ENCODE measurements at places on chromosomes 11 and 22.

GRCh38 chr11:117830674-117831351 is 6.3 kb upstream of the FXYD2 start:
- H3K4me3 ChIP-seq = no peak overlapping the region
- H3K27me3 ChIP-seq = peaks cover 13% of the 10 kb centered on the region
- no peaks in the 10 kb centered on the region for H3K36me3 ChIP-seq
- H3K4me1 ChIP-seq = peaks cover 23% of the 10 kb centered on the region

GRCh38 chr22:35219012-35219411 is 38.3 kb upstream of the HMGXB4 start:
- H3K36me3 ChIP-seq = no peaks in the 10 kb centered on the region
- H3K4me1 ChIP-seq = no peaks in the 10 kb centered on the region
- no peak overlapping the region for H3K27ac ChIP-seq
- H3K4me3 ChIP-seq = no peak overlapping the region

GRCh38 chr22:46428602-46429324 is 93.2 kb downstream of the TRMU start:
- no peaks in the 10 kb centered on the region for H3K36me3 ChIP-seq
- H3K4me1 ChIP-seq = peaks cover 24% of the 10 kb centered on the region
- DNase-seq = no peak
- H3K4me3 ChIP-seq = no peak overlapping the region
- H3K27me3 ChIP-seq = no peaks in the 10 kb centered on the region

DNA sequence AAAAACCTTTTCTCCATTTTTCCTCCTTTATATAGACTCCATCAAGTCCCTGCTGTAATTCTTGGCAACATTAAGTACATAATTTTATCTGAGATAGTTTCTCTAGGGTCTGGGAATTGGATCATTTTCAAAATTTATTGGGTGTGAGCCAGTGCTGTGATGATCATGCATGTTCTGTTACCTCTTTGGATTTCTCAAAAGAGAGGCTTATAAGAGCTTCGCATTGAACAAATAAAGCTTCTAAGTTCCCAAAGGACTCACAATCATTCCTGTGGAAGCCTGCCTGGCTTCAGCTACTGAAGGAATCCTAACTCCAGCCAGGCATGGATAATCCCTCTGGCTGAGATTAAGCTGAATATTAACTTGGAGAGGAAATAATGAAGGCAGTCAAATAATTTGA is 208.5 kb downstream of the RAB38 start:
- H3K4me3 ChIP-seq = no peak overlapping the region
- no peaks in the 10 kb centered on the region for H3K36me3 ChIP-seq

- no peak overlapping the region for H3K4me3 ChIP-seq
- no peak for DNase-seq
- no peaks in the 10 kb centered on the region for H3K4me1 ChIP-seq
- no peaks in the 10 kb centered on the region for H3K36me3 ChIP-seq
- H3K27me3 ChIP-seq = no peaks in the 10 kb centered on the region
These were observed 3.6 kb upstream of the TSSK2 start for GRCh38 chr22:19127329-19128008.

DNA sequence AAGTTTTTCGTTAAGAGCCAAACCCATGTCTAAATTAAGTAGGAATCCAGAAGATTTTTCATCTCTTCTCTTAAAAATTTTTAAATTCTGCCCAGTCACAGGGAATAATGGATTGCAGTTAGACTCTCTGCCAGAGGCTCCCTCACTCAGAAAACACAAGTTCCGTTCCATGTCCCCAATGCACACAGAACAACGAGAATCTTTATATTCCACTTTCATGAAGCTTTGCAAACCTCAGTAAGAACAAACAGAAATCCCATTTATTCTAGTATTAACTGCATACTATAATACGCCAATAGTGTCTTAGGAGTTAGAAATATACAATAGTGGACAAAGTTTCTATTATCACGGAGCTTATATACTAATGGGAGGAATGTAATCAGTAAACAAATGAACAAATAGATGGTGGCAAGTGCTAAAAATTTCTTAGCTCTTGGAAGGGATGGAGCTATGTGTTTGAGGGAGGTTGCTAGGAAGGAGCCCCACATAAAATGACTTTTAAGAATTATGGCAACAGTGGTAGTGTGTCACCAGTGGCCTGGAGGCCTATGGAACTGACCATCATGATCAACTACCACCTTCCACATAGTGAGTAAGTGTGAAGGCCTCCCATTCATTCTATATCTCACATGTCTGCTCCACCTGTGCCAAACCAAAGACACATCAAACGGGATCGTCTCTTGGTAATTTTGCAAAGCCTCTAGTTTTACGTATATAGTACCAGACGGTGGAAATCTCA is 24.9 kb downstream of the PICALM start:
- no peaks in the 10 kb centered on the region for H3K27me3 ChIP-seq
- DNase-seq = no peak
- no peak overlapping the region for H3K4me3 ChIP-seq
- 0 out of 2 replicates have a peak, but pooled peaks cover 5% of the 10 kb centered on the region for H3K36me3 ChIP-seq
- peaks cover 46% of the 10 kb centered on the region for H3K4me1 ChIP-seq
- H3K27ac ChIP-seq = peak overlapping the region; percentile 42

DNA sequence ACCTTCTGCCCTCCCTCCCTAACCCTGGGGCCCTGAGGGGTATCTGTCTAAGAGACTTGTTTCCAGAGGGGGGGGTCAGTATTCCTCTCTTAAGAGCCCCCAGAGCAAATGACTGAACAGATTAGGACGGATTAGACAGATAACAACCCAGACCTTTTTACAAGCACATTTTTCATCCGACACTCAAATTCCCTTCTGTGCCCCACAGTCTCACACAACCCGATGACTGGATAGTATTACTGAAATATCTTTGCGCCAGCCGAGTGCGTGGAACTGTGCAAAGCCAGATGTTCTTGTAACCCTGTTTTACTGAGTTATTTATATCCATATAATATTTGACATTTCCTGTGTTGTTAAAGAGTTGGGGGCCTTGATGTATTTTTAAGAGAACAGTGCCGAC is 30.9 kb upstream of the FLI1 start:
- H3K27me3 ChIP-seq = 0 out of 2 replicates have a peak, but pooled peaks cover 7% of the 10 kb centered on the region
- no peak overlapping the region for H3K27ac ChIP-seq
- no peak for DNase-seq

DNA sequence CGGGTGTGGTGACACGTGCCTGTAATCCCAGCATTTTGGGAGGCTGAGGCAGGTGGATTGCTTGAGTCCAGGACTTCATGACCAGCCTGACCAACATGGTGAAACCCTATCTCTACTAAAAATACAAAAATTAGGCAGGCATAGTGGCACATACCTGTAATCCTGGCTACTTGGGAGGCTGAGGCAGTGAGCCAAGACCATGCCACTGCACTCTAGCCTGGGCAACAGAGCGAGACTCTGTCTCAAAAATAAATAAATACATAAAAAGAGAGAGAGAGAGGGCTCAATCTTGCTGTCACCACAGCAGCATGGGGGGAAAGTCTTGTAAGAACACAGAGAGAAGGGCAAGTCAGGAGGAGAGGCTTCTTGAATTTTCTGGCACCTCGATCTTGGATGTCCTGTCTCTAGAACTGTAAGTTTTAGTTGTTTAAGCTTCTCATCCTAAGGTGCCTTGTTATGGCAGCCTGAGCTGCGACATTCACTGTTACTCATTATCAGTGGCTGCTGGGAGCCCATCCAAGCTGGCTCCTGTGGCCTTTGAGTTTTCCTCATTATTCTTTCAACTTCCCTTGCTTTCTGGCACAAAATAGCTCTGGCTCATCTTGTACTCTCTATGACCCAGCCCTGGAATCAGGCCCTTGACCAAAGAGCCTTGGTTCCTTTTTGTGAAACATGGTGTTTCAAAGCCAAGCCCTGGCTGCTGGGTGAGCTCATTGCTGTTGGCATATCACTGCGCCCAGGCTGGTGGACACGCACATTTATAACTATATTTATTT is 8.0 kb upstream of the PSMC3 start:
- H3K27me3 ChIP-seq = no peaks in the 10 kb centered on the region
- no peak overlapping the region for H3K4me3 ChIP-seq
- H3K4me1 ChIP-seq = no peaks in the 10 kb centered on the region
- no peaks in the 10 kb centered on the region for H3K36me3 ChIP-seq
- H3K27ac ChIP-seq = no peak overlapping the region

DNA sequence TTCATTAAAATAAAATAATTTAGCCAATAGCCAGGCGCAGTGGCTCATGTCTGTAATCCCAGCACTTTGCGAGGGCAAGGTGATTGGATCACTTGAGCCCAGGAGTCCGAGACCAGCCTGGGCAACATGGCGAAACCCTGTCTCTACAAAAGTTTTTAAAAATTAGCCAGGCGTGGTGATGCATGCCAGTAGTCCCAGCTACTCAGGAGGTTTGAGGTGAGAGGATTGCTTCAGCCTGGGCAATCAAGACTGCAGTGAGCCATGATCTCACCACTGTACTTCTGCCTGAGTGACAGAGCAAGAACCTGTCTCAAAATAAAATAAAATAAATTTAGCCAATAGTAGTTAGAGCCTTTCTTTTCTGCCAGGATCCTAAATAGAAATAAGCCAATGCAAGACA is 12.2 kb downstream of the HPS5 start:
- H3K36me3 ChIP-seq = peaks cover 50% of the 10 kb centered on the region
- H3K27me3 ChIP-seq = no peaks in the 10 kb centered on the region
- no peak overlapping the region for H3K4me3 ChIP-seq

DNA sequence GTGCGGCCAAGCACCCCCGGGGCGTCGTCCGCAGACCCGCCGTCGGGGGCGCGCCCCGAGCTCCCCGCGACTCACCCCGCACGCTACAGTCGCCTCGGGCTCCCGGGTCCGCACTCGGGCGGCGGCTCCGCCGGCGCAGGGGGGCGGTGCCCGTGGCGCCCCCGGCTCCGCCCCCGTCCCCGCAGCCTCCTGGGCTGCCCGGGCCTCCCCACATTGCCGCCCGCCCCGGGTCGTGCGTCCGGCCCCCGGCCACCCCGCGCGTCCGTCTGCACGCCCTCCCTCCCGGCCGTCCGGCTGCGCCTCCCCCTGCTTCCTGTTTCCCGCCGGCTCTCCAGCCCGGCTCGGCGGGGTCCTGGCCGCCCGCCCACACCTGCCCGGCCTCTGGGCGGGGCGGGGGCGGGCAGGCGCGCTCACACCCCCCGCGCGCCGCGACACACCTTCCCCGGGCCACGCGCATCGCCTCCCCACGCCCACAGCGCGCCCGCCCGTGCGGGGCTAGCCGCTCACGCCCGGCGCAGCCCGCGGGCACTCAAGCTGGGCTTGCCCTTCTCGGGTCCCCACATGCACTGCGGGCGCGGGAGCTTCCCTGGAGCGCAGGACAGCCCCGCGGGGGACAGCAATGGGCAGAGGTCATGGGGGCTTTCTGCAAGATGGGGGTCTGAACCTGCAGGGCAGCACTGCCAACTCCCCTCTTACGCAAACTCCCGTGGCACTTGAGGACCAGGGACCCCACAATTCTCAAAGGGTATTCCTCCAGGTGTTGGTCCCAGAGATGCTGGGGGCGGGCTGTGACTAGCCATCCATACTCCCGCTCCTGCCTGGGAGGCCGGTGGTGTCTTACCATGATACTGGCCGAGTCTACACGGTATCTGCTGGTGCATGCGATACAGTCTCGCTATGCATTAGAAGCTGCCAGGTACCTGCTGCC is at the start of gene CARD10:
Gene CARD10 (minus strand): TSS at position 148 of the 928 bp plus-strand sequence. CDS start 215 bp downstream, outside the sequence.
- peak within 1 kb of the TSS; percentile 76 for H3K4me3 ChIP-seq
- H3K27ac ChIP-seq = no peak within 1 kb of the TSS
- 0 out of 2 replicates have a peak, but pooled peaks cover 10% of the 10 kb centered on the region for H3K36me3 ChIP-seq
- no peak for DNase-seq
- peaks cover 19% of the 10 kb centered on the region for H3K4me1 ChIP-seq

DNA sequence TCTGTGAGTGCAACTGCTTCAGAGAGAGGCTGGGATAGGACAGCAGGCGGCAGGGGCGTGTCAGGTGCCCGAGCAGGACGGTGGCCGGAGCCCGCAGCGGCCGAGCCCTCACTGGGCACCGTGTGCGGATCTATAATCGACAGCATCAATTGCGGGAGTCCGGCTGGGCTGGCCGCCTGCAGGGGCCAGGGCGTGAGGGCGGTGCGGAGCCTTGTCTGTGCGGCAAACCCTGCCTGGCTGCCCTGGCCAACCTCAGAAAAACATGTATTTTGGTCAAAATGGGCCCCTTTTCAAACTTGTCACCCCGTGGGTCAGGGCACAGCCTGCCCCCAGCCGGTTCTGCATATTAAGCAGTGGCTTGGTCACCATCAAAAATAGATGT is 91.3 kb upstream of the KCNQ1OT1 start:
- H3K27me3 ChIP-seq = peaks cover 6% of the 10 kb centered on the region
- H3K4me3 ChIP-seq = no peak overlapping the region
- H3K36me3 ChIP-seq = no peaks in the 10 kb centered on the region
- no peak for DNase-seq
- no peaks in the 10 kb centered on the region for H3K4me1 ChIP-seq

GRCh38 chr11:35479731-35480130 is 45.7 kb downstream of the PAMR1 start:
- no peak overlapping the region for H3K4me3 ChIP-seq
- H3K27ac ChIP-seq = no peak overlapping the region
- H3K4me1 ChIP-seq = no peaks in the 10 kb centered on the region
- H3K27me3 ChIP-seq = peaks cover 32% of the 10 kb centered on the region
- H3K36me3 ChIP-seq = no peaks in the 10 kb centered on the region

DNA sequence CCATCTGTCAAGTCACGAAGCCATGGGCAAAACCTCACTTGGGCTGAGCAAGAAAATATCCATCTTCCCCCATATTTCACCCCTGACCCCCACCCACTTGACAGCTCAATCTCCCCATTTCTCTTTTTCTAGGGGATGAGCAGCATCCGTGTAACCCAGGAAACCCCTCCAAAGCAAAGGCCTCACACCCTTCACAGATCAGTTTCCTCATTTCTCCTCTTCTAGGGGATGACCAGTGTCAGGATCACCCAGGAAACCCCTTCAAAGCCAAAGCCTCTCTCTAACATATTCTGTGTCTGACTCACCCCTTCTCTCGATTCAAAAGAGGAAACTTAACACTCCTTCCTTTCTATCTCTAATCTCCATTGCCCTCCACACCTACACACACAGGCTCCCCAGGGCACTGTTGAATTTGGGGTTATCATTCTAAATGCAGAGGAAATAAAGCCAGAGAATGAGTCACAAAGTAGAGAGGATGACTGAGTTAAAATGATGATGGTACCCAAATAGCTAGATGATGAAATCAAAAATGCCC is 439.7 kb downstream of the BUD13 start:
- H3K36me3 ChIP-seq = no peaks in the 10 kb centered on the region
- H3K27ac ChIP-seq = no peak overlapping the region
- no peaks in the 10 kb centered on the region for H3K4me1 ChIP-seq
- H3K27me3 ChIP-seq = no peaks in the 10 kb centered on the region
- H3K4me3 ChIP-seq = no peak overlapping the region
- peak; percentile 52 for DNase-seq

All from PC-9 (cell line).